ENCODE measurements at places on chromosomes 3 and 15. TPM values are rescaled to one million over a fixed set of nuclear protein-coding genes. Genes with fewer than 3 reads are reported as not detected.

SMCO1 gene
- total RNA-seq, result not detected

CAMKV gene
- not detected for total RNA-seq

CPLX3 gene
- total RNA-seq, result not detected

FBLN2 gene
- total RNA-seq, result 1.4 TPM

LRTM1 gene
- total RNA-seq, result not detected

GPR156 gene
- 0.14 TPM for total RNA-seq

NUP210 gene
- total RNA-seq, result under 0.01 TPM

LMOD3 gene
- not detected for total RNA-seq

TLR9 gene
- 0.07 TPM for total RNA-seq

HRH1 gene
- total RNA-seq, result 5.1 TPM

XIRP1 gene
- total RNA-seq, result not detected

SAMMSON gene
- total RNA-seq, result not detected

TRPM1 gene
- total RNA-seq, result 0.68 TPM

FSD2 gene
- total RNA-seq, result not detected

SLC12A1 gene
- total RNA-seq, result not detected

ASB14 gene
- total RNA-seq, result not detected

CALML4 gene
- total RNA-seq, result 3.8 TPM

C3orf22 gene
- not detected for total RNA-seq

MAGEF1 gene
- total RNA-seq, result 13.0 TPM

Measured in nasal cavity respiratory epithelium epithelial cell of viscerocranial mucosa (primary cell).